ENCODE measurements at places on chromosomes 5 and 9.

DNA sequence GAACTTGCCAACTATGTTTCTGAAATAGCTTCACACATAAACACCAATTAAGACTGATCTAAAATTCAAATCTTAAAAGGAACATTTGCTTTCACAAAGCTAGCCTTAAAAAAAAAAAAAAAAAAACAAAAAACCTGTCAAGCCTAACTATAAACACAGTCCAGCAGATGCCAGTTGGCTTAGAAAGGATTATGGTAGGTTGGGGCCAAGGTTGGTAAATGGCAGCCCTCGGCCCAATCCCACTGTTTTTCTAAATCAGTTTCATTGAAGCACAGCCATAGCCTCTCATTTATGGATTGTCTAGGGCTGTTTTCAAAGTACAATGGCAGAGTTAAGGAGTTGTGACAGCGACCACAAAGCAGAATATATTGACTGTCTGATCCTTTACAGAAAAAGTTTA lies 75.7 kb upstream of the FRRS1L start:
- no peak for DNase-seq

GRCh38 chr9:114484854-114485443 lies 20.3 kb downstream of the WHRN start:
- DNase-seq = peak; percentile 67

- DNase-seq = no peak
Observed at GRCh38 chr5:122541388-122541787, 229.4 kb downstream of the SNCAIP start.

DNA sequence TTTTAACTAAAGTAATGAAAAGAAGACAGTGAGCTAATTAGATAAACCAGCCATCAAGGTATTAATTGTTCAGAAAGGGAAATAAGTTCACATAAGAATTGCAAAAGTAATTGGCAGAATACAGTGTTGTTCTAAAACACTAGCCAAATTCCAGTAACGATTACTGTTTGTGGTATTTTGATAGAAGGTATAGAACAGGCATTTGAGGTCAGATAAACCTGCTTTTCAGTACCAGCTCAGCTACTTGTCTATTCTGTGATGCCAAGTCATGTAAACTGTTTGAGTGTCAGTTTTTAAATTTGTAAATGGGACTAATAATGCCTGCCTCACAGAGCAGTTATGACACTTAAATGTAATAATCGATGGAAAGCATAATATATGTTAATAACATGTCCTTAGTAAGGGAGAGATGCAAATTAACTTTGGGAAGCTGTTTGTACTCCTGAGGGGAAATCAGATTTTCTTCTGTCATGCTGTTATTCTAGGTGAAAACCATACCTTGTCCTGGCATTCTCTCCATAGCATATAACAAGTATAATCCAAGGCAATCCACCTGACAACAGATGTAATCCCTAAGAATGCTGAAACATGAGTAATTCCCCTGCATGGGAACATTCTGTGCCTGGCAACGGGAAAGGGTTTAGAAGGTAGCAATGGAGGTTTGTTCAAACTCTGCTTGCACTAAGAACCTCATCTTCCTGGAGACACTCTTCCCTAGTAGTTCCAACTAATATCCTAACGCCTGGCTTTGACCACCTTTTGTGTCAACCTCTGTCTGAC lies 509.5 kb upstream of the PAPPA start:
- no peak for DNase-seq

GRCh38 chr9:136886610-136887597 lies 588 bp downstream of the TRAF2 start:
- DNase-seq = peak; percentile 86

- DNase-seq = no peak
Observed at GRCh38 chr5:54959673-54960418, 25.5 kb downstream of the ESM1 start.

GRCh38 chr9:93064392-93065134 lies 6.1 kb downstream of the SUSD3 start:
- no peak for DNase-seq

DNA sequence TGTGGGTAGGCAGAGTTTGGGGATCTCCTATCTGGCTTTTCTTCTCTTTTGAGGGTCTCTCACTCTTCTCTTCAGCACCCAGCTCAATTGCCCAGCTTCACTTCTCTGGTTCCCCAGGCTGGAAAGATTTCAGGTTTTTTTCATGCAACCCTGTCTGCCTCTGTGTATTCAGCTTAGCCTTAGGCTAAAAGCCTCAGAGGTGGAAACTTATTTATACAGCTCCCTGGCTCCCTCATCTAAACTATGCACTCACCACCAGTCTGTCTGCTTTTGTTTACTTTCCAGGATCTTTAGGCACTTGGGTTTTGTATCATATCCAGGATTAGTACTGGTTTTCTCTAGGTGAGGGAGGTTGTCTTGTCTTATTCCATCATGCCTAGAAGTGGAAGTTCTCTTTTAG lies 540.2 kb upstream of the TRPC7 start:
- no peak for DNase-seq

- DNase-seq = no peak
Observed at GRCh38 chr9:18739127-18739526, 265.2 kb downstream of the ADAMTSL1 start.

- DNase-seq = no peak
Observed at GRCh38 chr5:115940080-115940810, 22.0 kb upstream of the LVRN start.

DNA sequence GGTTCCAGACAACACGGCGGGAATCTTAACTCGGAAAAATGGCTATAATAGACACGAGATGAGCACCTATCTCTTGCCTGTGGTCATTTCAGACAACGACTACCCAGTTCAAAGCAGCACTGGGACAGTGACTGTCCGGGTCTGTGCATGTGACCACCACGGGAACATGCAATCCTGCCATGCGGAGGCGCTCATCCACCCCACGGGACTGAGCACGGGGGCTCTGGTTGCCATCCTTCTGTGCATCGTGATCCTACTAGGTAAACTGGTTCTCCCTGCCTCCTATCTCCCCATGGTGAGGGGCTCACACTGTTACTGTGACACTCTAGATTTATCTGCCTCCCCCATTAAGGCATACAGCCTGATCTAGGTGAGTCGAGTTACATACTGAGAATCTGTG lies 124.2 kb downstream of the CDH6 start:
- no peak for DNase-seq

DNA sequence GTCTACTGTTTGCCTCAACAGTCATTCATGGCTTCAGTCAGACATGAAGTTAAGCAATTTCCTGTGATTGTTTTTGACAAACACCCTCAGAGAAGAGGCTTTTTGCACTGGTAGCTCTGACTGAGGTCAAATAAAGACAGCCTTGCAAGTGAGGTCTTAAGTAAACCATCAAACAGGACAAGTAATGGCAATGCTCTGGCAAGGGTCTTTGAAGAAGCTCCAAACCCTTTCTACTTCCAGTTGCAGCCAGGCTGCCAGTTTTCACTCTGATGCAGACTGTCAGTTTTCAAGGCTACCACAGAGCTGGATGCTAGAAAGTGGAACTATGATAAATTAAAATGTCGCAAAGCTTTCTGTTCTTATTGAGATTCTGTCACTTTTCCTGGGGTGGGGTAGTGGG lies 421.5 kb upstream of the PTGER4 start:
- no peak for DNase-seq

DNA sequence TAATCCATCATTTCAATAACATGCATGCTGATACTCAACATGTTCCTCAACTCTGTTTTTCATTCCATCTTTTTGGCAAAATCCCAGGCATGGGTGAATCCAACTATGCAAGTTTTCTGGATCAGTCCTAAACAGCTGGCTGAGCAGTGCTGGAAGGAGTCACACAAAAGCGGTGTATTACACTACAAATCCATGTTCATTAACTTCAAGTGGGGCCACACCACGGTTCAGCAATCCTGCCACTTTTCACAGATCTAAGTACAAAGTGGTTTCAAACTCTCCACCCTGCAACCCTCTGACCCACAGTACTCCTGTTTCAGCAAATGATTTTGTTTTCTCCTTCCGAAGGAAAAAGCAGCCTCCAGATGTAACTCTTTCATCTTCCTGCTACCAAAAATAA lies 222.5 kb downstream of the EPB41L4A start:
- DNase-seq = no peak

- DNase-seq = no peak
Observed at GRCh38 chr9:82418334-82418733, 429.8 kb downstream of the SPATA31D1 start.

GRCh38 chr5:113776168-113776567 lies 262.7 kb downstream of the YTHDC2 start:
- no peak for DNase-seq

DNA sequence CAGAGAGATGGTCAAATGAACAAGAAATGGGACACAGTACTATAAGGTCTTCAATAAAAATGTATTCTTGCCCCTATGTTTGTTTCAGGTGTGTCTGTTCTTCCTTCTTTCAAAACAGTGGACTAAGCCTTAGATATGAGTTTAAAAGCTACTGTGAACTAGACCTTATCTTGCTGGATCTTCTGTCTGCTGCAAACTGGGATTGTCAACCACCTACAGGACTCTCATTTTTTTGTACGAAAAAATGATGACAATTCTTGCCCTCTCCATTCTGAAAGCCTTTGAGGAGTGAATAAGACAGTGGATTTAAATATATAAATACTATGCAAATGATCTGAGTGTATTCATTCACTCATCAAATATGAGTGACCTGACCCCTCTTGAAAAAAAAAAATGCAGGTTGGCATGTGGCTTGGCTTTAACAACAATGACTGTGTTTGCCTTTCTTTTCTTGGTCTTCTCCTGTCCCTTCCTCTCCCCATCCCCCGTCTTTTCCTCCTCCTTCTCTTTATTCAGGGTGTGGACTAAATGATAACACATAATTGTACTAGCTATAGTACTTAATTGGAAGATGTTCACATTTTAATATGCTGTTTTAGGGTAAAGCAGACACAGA lies 235.5 kb upstream of the TRIM32 start:
- DNase-seq = no peak

DNA sequence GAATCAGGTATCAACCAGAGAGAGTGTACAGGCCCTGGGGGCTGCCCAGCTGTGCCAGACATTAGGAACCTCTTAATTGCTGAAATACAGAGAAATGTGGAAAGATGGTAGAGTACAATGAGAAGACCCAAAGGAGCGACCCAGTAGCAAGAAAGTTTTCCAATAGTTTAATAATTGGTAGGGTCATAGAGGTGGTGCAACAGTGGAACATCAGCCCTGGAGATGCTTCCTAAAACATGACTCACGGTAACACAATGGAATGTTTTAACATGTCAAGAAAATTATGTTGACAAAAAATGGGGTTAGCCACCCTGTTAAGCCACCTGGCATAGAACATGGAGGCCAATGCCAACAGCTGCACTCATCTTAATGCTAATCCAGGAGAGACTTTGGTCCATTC lies 284.1 kb downstream of the ELAVL2 start:
- no peak for DNase-seq

DNA sequence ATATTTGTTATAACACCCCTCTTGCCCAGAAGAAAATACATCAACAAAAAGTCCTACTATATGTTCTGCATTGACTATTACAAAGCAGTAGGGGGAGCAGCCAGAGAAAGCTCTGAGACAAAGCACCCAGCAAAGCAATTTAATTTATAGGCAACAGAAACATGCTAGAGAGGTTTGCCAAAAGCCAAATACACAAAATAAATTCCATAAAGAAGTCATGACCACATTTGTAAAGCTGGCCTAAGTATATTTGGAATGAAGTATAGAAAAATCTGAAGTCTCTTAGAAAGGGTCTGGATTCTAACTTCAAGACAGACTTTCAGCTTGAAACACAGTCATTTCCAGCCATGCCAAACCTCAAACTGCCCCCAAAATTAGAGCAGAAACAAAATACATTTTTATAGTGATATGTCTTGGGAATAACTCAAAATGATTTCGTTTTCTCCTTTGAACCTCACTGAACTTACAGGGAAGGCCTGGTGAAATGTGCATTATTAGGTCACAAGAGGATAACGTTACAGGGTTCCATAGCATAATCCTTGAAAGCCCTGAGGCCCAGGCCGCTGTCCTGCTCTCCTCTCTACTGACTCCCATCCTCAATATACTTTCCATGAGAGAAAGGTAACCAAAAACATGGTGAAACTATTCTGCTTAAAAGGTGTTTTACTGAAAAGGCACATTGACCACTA lies 451.8 kb downstream of the RAB3C start:
- peak; percentile 37 for DNase-seq

- no peak for DNase-seq
Observed at GRCh38 chr9:134288746-134289145, 37.5 kb upstream of the RXRA start.

DNA sequence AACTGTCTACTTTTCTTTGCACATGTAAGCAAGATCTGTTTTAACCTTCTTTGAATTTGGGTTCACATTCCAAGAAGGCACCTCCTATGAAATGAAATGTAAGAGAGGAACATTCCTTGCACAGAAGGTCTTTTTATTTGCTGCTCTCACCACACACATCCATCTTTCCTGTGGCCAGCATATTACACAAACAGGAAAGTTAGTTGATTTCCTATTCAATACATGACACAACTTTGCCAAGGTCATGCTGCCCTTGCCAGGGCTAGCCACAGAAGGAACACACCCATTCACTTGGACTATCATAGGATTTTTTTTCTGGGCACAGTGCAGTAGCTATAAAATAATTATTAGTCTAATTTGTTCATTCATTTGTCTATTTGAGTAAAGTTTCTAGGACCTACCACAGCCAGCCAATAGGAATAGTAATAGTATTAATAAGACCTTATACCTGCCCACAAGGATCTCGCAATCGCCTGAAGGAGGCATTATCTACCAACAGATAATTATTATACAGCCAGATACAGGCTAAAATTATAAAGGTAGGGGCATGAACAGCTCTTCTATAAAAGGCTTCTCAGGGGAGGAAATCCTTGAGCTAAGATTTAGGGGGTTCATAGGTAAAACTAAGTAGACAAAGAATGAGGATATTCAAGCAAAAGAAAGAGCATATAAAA lies 78.1 kb upstream of the NREP start:
- DNase-seq = peak; percentile 33

DNA sequence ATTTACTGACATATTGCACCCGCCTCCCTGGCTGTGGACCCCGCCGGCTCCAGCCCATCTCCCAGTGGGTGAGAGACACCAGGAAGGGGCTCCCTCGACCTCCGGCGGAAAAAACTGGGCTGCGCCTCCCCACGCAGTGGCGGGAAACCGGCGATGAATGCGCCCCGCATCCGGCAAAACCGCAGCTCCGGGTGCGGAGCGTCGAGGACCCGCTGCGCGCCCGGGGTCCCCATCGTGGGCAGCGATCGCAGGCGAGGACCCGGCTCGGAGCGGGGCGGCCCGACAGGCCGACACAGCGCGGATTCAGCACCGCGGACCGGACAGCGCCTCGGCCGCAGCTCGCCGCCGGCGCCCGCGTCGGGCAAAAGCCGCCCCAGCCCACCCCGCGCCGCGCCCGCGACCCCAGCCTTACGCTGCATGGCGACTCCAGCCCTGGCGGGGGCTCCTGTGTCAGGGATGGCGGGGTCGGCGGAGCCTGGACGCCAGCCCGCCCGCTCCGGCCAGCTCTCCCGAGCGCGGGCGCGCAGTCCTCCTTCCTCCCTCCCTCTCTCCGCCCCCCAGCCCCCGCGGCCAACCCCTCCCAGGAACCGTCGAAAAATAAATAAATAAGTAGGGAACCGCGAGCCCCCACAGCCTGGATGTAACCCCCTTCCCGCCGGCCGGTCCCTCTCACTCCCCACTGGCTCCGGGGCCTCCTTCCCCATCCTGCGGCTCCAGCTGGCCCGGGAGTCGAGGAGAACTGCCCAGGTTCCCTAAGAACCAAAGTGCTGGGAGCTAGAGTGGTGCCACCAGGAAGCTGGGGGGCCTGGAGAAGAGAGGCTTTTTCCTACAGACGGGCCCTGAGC lies 3.1 kb downstream of the LHX3 start:
- peak; percentile 86 for DNase-seq
